ENCODE measurements at places on chromosomes 4 and X.

DNA sequence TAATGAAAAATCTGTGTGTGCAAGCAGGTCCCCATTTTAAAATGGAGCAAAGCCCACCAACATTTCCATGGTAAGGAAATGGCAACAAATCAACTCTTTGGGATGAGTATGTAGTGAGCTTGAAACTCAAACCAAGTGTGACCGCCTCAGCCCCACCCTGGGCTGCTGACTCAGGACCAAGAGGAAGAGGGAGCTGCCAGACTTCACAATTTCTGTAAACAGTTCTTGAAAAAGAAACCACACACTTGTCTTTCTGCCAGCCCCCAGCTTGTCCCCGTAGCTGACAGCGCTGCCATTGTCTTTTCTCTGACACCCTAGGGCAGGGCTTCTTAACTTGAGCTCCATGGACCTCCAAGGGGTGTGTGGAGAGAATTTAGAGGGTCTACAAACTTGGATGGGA is 10.3 kb downstream of the RTL5 start:
- peak; percentile 51 for DNase-seq

- DNase-seq: no peak
Measured at GRCh38 chr4:133440404-133440803, 291.3 kb downstream of the PCDH10 start.

GRCh38 chr4:84384801-84385200 is 114.3 kb downstream of the NKX6-1 start:
- no peak for DNase-seq

GRCh38 chr4:180449395-180449956 is 1793.7 kb upstream of the TENM3 start:
- DNase-seq: peak; percentile 20

GRCh38 chrX:154419688-154420401 is 8.5 kb downstream of the TAFAZZIN start:
- no peak for DNase-seq

GRCh38 chr4:148749403-148749802 is 307.2 kb upstream of the NR3C2 start:
- no peak for DNase-seq

- DNase-seq: no peak
Measured at GRCh38 chr4:48403358-48403757, 62.0 kb downstream of the SLAIN2 start.

GRCh38 chrX:109624641-109625616 is at the start of gene KCNE5:
TSS of gene KCNE5 (minus strand) at chrX:109625172. CDS start at chrX:109625020, 152 bp downstream.
- DNase-seq: peak; percentile 66

- peak; percentile 86 for DNase-seq
Measured at GRCh38 chr4:168587411-168588125, 90.7 kb downstream of the PALLD start.
